ENCODE measurements at places on chromosomes 7 and 10.

DNA sequence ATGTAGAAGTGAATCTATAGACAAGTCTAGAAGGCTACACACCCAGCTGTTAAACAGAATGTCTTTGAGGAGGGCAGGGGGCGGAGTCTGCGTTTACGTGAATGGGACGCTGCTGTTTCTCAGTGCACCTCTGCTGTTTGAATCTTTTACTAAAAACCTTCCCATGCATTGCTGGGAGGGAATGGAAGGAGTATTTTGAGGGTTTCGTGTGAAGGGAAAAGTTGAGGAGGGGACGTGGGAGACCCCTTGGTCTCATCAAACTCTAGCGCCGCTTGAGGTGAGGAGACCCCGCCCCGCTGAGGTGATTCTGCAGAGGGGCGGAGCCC, 492 bp upstream of the VCL start:
- peak overlapping the region; percentile 86 for H3K4me3 ChIP-seq
- H3K27me3 ChIP-seq, result no peaks in the 10 kb centered on the region
- 0 out of 2 replicates have a peak, but pooled peaks cover 2% of the 10 kb centered on the region for H3K4me1 ChIP-seq
- no peak overlapping the region for H3K27ac ChIP-seq
- DNase-seq, result no peak
- no peaks in the 10 kb centered on the region for H3K36me3 ChIP-seq

DNA sequence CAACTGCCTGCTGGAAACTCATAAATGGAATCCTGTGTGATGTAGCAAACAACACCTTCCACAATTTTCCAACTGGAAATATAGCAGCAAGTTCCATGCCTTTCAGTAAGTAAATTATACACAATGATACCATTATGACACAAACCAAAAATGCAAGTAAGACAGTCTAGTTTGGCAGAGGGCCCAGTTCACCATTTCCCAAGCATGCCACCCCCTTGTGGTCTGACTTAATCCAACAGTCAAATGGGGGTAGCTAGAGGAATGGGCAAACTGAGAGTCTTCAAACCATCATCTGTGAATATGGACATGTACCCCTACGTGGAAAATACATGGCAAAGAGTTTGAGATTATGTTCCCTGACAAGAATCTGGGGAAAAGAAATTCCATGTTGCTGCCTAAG, 137.6 kb upstream of the VWC2 start:
- no peaks in the 10 kb centered on the region for H3K27me3 ChIP-seq
- H3K4me3 ChIP-seq, result no peak overlapping the region
- H3K4me1 ChIP-seq, result no peaks in the 10 kb centered on the region
- no peaks in the 10 kb centered on the region for H3K36me3 ChIP-seq

DNA sequence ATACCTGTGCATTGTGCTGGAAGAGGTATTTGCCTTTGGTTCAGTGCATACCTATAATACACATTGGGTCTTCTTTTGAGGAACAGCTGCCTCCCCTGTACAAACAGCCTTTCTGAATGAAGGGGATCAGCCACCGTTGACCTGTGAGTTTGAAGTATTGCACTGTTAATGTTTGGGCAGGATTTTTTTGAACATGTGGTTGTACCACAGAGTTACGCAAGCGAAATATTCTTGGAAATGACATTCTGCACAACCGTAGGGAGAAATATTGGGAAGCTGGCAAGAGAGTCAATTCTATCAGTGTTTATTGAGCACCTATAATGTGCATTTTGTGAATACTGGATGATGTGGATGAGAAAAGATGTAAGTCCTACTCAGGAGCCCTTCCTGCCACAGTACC, 270.6 kb downstream of the AUTS2 start:
- no peak overlapping the region for H3K4me3 ChIP-seq
- no peak for DNase-seq
- no peak overlapping the region for H3K27ac ChIP-seq
- H3K4me1 ChIP-seq, result peaks cover 21% of the 10 kb centered on the region

DNA sequence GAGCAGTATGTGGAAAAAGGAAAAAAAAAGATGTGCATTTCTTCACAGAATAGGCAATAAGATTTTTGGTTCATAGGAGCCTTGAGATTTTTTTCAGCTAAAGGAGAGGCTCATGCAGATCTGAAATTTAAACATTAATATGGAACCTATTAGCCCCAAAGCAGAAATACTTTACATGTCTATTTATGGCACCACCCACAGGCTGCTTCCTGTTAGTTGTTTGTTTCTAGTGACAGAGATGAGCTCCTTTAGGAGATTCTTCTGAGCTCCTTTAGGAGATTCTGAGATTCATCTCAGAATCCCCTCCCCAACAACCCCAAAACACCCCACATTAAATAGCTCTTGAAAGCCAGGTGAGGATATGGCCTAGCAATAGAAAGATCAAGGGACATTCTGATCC, 27.9 kb upstream of the HPS1 start:
- no peaks in the 10 kb centered on the region for H3K27me3 ChIP-seq
- no peak overlapping the region for H3K27ac ChIP-seq
- no peaks in the 10 kb centered on the region for H3K36me3 ChIP-seq
- no peak for DNase-seq
- H3K4me1 ChIP-seq, result peaks cover 10% of the 10 kb centered on the region

DNA sequence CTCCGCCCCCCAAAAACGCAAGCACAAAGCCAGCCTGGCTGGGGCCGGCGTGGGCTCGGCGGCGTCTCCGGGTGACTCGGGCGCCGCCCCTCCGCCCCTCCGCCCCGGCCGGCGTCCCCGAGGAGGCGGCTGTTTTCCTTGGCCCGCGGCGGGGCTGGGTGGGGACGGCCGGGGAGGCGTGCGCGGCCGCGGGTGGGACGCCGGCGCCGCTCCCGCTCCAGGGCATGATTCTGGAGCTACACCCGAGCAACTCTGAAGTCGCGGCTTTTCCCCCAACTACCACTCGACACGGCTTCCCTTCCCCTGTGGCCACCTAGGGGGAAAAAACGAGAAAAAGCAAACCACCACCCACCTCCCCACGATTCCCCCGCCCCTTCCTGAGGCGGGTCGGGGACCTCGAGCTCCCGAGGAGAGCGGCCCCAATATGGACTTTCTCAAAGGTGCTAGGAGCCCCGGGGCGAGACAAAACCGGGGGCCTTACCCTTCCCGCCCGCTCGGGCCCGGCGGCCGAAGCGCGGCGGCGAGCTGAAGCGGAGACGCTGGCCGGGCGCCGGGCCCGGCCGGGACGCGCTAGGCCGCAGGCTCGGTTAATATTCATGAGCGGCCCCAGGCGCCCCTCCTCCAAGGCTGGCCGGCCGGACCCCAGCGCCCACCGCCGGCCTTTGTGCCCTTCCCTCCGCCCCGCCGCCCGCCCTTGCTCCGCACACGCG, 856 bp downstream of the ARHGAP21 start:
- H3K27ac ChIP-seq, result peak overlapping the region; percentile 85
- H3K4me3 ChIP-seq, result peak overlapping the region; percentile 98
- no peaks in the 10 kb centered on the region for H3K27me3 ChIP-seq
- H3K36me3 ChIP-seq, result no peaks in the 10 kb centered on the region
- peak; percentile 62 for DNase-seq
- peaks cover 21% of the 10 kb centered on the region for H3K4me1 ChIP-seq

GRCh38 chr10:102261842-102262241, 16.5 kb downstream of the GBF1 start:
- no peak overlapping the region for H3K4me3 ChIP-seq
- H3K4me1 ChIP-seq, result peaks cover 75% of the 10 kb centered on the region
- peak overlapping the region; percentile 98 for H3K27ac ChIP-seq
- peak; percentile 35 for DNase-seq

- H3K36me3 ChIP-seq, result no peaks in the 10 kb centered on the region
- H3K27me3 ChIP-seq, result no peaks in the 10 kb centered on the region
- no peak overlapping the region for H3K27ac ChIP-seq
- H3K4me1 ChIP-seq, result no peaks in the 10 kb centered on the region
- DNase-seq, result no peak
- no peak overlapping the region for H3K4me3 ChIP-seq
Measured at GRCh38 chr10:75754096-75754831, 322.8 kb downstream of the LRMDA start.

- H3K36me3 ChIP-seq, result no peaks in the 10 kb centered on the region
- H3K4me3 ChIP-seq, result no peak overlapping the region
- H3K4me1 ChIP-seq, result no peaks in the 10 kb centered on the region
- H3K27me3 ChIP-seq, result no peaks in the 10 kb centered on the region
- DNase-seq, result peak; percentile 41
Measured at GRCh38 chr10:67079126-67079525, 153.3 kb downstream of the LRRTM3 start.

DNA sequence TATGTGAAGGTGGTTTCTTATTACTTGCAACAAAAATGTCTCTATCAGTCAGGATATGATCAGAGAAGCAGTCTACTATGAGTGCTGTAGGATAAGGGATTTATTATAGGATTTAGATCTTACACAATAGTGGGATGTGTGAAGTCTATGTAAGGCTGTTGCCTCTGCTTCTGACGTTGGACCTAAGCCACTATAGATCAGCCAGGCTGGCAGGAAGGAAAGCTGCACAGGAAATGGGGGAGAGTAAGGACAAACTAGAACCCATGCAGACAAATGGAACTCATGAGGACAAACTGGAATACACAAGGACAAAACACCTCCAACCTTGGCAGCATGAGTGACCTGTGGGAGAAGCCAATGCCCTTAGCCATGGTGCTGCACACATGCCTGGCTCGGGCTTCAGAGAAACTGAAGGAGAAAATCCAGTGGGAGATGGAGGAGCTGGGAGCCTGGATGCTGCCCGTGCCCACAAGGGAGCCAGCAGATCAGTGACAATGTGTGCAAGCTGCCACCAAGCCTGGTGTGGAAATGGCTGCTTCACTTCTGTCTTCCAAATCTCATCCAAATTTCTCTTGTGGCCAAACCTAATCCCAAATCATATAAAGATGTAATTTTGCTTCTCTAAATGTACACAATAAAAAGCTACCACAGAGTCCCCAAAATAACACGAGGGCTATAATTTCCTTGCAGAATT, 147.0 kb upstream of the PCGF5 start:
- peaks cover 24% of the 10 kb centered on the region for H3K4me1 ChIP-seq
- H3K27me3 ChIP-seq, result no peaks in the 10 kb centered on the region
- H3K4me3 ChIP-seq, result no peak overlapping the region
- DNase-seq, result no peak

- H3K4me1 ChIP-seq, result no peaks in the 10 kb centered on the region
- H3K4me3 ChIP-seq, result no peak overlapping the region
- H3K27me3 ChIP-seq, result no peaks in the 10 kb centered on the region
- DNase-seq, result no peak
Measured at GRCh38 chr10:59007307-59008025, 169.0 kb upstream of the PHYHIPL start.

DNA sequence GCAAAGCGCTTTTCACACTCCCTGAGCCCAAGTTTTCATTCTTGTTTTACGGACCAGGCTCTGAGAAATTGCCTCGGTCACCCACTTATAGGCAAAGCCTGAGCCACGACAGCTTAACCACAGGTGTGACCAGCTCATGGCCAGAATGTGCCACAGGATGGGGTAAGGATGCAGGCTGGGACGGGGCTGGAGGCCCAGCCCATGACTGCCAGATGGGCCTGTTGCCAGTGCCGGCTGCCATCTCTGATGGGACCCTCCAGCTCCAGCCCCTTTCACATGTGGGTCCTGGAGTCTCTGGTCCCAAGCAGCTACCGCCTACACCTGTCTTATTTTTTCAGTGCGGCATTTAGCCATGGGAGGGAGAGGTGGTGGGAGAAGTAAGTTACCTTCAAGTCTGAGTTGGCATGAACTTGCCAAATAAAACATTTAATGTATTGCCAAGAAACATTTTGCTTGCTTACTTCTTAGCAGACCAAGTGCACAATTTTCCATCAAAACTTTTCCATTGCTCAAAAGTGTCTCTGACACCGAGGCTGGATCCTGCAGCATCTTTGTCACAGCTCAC, 142.6 kb downstream of the GRK5 start:
- H3K27me3 ChIP-seq, result no peaks in the 10 kb centered on the region
- H3K4me1 ChIP-seq, result 0 out of 2 replicates have a peak, but pooled peaks cover 3% of the 10 kb centered on the region
- H3K36me3 ChIP-seq, result no peaks in the 10 kb centered on the region
- no peak for DNase-seq
- H3K4me3 ChIP-seq, result no peak overlapping the region

- no peaks in the 10 kb centered on the region for H3K27me3 ChIP-seq
- H3K4me1 ChIP-seq, result no peaks in the 10 kb centered on the region
- no peak overlapping the region for H3K27ac ChIP-seq
- no peaks in the 10 kb centered on the region for H3K36me3 ChIP-seq
Measured at GRCh38 chr7:121666306-121666705, 206.7 kb upstream of the PTPRZ1 start.

DNA sequence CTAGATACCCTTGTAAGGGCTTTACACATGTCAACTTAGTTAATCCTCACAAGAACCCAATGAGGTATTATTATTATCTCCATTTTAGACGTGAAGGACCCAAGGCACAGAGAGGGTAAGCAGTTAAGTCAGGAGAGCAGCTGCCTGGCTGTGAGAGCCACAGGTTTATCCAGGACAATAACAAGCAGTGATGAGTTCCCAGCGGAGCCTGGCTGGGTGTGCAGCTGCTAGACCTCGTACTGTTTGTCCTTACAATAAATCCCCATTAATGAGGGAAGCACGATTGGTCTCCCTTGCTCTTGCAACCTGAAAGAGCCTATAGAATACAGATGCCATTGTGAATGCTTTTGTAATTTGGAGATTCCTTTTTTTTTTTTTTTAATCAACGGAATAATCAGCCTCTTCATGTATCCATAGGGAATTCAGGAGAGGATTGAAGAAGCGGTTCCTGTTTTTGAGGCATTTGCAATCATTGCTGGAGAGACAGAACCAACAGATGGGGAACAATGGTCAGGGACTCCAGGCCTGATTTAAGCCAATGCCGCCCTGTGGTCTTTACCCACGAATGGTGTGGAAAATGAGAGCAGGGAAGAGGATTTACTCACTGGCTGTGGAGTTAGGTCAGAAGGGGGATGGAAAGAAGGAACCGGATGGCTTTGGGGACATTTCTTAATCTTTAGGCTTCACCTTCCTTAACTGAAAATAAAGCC, 12.3 kb upstream of the ASB4 start:
- H3K4me1 ChIP-seq, result peaks cover 71% of the 10 kb centered on the region
- no peaks in the 10 kb centered on the region for H3K36me3 ChIP-seq
- H3K27ac ChIP-seq, result peak overlapping the region; percentile 92
- peak overlapping the region; percentile 44 for H3K4me3 ChIP-seq
- peak; percentile 96 for DNase-seq

DNA sequence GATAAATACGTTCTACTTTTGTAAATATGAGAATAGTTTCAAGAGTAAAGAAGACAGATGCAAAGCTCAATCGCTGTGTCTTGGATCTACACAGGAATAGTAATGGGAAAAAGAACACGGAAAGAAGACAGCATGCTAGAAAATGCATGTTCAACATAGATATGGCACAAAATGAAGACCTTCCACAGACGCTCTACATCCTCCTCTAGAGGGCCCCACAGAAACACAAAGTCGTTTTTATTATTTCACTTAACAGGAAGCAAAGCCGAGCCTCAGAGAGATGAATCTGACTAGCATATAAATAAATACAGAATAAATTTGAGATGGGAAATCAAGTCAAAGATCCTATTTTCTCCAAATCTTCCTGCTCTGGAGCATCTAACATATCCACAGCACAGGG, 292.6 kb downstream of the PARD3 start:
- H3K27me3 ChIP-seq, result no peaks in the 10 kb centered on the region
- H3K4me1 ChIP-seq, result peaks cover 19% of the 10 kb centered on the region
- H3K36me3 ChIP-seq, result no peaks in the 10 kb centered on the region
- no peak overlapping the region for H3K27ac ChIP-seq

- H3K36me3 ChIP-seq, result no peaks in the 10 kb centered on the region
- no peak overlapping the region for H3K27ac ChIP-seq
- no peaks in the 10 kb centered on the region for H3K4me1 ChIP-seq
Measured at GRCh38 chr7:89796481-89796880, 357.8 kb upstream of the STEAP1 start.

Measured in SJCRH30 (cell line).